Astrocyte (in vitro differentiated cells and primary cell): ENCODE measurements at places on chromosomes 6 and 20. TPM values are rescaled to one million over a fixed set of nuclear protein-coding genes. Genes with fewer than 3 reads are reported as not detected.

- DNase-seq, result no peak
- no peaks in the 10 kb centered on the region for H3K36me3 ChIP-seq
- H3K4me1 ChIP-seq, result no peaks in the 10 kb centered on the region
- no peaks in the 10 kb centered on the region for H3K27me3 ChIP-seq
Observed at GRCh38 chr6:13135152-13135551, 193.2 kb downstream of the TBC1D7 start.

DNA sequence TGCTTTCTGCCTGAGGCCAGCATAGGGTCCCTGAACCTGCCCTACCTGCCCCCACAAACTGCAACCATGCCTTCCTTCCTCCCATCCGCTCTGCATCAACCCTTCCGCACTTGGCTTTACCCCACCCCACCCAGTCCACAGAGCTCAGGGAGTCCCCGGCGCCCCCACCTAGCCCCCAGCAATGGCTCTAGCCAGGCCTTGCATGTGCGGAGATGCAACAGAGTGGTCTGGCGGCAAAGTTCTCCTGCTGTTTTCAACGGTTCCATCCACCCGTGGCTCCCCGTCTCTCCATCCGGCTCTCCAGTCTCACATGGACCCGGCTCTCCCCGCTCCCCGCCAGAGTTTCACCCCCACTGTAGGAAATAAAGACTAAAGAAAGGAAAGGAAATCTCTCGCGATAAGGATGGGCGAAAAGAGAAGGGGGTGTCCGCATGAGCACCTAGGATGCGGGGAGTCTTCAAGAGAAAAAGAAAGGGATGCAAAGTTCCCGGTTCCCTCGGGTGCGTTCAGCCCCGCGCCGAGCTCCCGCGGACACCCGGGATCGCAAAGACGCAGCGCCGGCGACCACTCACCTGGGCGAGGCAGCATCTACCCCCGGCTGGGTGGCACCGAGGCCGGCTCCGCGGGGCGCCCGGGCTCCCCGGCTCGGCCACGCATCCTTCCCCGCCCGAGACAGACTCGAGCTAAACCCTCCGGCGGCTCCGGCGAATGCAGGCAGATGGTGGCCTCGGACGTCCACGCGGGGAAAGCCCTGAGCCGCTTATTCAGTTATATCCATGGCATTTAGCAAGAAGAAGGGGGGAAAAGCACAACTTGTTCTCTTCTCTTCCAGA, 579 bp downstream of the LRFN2 start:
- H3K27me3 ChIP-seq, result peaks cover 29% of the 10 kb centered on the region
- H3K27ac ChIP-seq, result no peak overlapping the region
- H3K4me3 ChIP-seq, result peak overlapping the region; percentile 55
- no peak for DNase-seq
- no peaks in the 10 kb centered on the region for H3K36me3 ChIP-seq
- H3K4me1 ChIP-seq, result peaks cover 3% of the 10 kb centered on the region

- H3K4me1 ChIP-seq, result no peaks in the 10 kb centered on the region
- H3K27ac ChIP-seq, result no peak overlapping the region
- H3K4me3 ChIP-seq, result no peak overlapping the region
- DNase-seq, result no peak
- H3K36me3 ChIP-seq, result no peaks in the 10 kb centered on the region
Observed at GRCh38 chr20:3423126-3423525, 15.7 kb upstream of the DNAAF9 start.

- peak overlapping the region; percentile 46 for H3K27ac ChIP-seq
- no peaks in the 10 kb centered on the region for H3K36me3 ChIP-seq
- peak overlapping the region; percentile 21 for H3K4me3 ChIP-seq
- H3K27me3 ChIP-seq, result peaks cover 17% of the 10 kb centered on the region
- H3K4me1 ChIP-seq, result peaks cover 14% of the 10 kb centered on the region
Observed at GRCh38 chr6:16136621-16137450, 8.0 kb downstream of the MYLIP start.

DNA sequence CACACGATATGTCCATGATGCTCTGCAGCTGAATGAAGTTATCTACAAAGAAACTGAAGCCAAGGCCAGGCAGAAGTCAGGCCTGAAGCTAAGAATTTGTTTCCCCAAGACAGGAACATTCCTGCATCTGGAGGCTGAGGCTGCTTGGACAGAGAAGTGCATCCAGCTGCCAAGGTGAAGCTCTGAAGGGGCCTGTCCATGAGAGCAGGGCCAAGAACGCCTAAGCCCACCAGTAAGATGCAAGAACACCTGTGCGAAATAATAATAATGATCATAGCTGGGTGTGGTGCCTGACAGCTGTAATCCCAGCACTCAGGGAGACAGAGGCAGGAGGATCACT, 37.7 kb upstream of the B4GALT5 start:
- no peak overlapping the region for H3K27ac ChIP-seq
- peaks cover 3% of the 10 kb centered on the region for H3K27me3 ChIP-seq
- no peak for DNase-seq
- no peaks in the 10 kb centered on the region for H3K4me1 ChIP-seq

DNA sequence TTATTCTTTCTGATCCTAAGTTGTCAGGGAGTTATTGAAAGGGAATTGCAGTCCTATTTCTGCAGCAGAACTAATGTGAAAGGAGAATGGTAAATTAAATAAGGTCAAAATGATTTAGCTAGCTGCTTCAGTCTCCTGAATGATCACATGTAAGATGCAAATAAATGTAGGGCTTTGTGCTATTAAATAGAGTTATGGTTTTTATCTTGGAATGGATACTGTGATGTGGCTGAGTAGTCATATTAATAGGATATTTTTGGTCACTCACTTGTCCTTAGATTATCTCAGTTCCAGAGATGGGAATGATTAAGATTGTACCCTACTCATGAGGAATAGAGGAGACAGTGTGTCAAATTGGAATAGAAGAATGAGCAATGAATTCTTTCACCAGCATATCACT, 129.6 kb downstream of the PLCB4 start:
- H3K4me3 ChIP-seq, result no peak overlapping the region
- no peaks in the 10 kb centered on the region for H3K36me3 ChIP-seq
- H3K27ac ChIP-seq, result no peak overlapping the region
- H3K27me3 ChIP-seq, result no peaks in the 10 kb centered on the region
- no peak for DNase-seq

GRCh38 chr20:59664421-59664941, 60.1 kb downstream of the PHACTR3 start:
- H3K4me1 ChIP-seq, result no peaks in the 10 kb centered on the region
- no peaks in the 10 kb centered on the region for H3K36me3 ChIP-seq
- H3K4me3 ChIP-seq, result no peak overlapping the region
- no peak overlapping the region for H3K27ac ChIP-seq
- no peaks in the 10 kb centered on the region for H3K27me3 ChIP-seq

DNA sequence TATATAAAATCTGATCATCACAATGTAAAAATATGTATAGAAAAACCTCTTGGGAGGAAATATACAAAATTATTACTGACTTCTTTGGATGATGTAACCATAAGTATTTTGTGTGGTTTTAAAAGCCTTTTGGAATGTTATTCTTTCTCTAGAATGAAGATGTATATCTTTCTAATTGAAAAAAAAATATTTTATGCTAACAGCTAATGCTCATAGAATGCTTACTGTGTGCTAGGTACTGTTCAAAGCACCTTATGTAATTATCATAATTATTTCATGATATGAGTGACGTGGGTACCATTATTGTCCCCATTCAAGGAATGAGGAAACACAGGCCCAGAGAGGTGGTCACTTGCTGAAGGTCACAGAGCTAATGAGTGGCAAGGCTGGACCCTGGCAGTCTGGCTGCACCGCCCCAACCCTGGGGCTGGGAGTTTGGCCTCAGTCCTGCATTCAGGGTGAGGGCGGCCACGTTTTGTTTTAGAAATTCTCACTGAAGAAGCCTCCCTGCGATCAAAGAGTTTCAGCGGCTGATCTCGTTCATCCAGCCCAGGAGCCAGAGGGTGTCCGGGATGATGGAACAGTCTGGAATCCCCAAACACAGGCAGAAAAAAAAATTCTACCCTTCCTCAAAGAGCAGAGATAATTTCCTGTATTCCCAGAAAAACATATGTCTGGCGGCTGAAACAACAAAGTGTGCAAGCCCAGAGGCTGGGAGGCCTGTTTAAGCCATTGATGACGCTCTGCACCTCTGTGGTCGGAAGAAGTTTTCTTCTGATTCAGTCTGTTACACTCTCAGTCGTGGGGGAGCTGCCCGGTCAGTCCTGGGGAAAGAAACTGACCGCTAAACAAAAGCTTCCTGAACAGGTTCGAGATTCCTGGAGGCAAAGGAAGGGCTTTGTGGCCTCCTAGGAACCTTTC, 37.3 kb downstream of the TFEB start:
- H3K27ac ChIP-seq, result peak overlapping the region; percentile 99
- no peaks in the 10 kb centered on the region for H3K27me3 ChIP-seq
- H3K4me1 ChIP-seq, result peaks cover 38% of the 10 kb centered on the region
- H3K4me3 ChIP-seq, result peak overlapping the region; percentile 36
- DNase-seq, result peak; percentile 97

GRCh38 chr20:46751856-46752255, 42.4 kb downstream of the SLC2A10 start:
- H3K4me1 ChIP-seq, result peaks cover 4% of the 10 kb centered on the region
- H3K4me3 ChIP-seq, result no peak overlapping the region
- H3K36me3 ChIP-seq, result no peaks in the 10 kb centered on the region
- no peak for DNase-seq
- no peak overlapping the region for H3K27ac ChIP-seq
- peaks cover 15% of the 10 kb centered on the region for H3K27me3 ChIP-seq

- peaks cover 4% of the 10 kb centered on the region for H3K27me3 ChIP-seq
- H3K4me3 ChIP-seq, result no peak overlapping the region
- H3K36me3 ChIP-seq, result no peaks in the 10 kb centered on the region
Observed at GRCh38 chr6:106927531-106928398, 46.8 kb downstream of the CD24 start.

DNA sequence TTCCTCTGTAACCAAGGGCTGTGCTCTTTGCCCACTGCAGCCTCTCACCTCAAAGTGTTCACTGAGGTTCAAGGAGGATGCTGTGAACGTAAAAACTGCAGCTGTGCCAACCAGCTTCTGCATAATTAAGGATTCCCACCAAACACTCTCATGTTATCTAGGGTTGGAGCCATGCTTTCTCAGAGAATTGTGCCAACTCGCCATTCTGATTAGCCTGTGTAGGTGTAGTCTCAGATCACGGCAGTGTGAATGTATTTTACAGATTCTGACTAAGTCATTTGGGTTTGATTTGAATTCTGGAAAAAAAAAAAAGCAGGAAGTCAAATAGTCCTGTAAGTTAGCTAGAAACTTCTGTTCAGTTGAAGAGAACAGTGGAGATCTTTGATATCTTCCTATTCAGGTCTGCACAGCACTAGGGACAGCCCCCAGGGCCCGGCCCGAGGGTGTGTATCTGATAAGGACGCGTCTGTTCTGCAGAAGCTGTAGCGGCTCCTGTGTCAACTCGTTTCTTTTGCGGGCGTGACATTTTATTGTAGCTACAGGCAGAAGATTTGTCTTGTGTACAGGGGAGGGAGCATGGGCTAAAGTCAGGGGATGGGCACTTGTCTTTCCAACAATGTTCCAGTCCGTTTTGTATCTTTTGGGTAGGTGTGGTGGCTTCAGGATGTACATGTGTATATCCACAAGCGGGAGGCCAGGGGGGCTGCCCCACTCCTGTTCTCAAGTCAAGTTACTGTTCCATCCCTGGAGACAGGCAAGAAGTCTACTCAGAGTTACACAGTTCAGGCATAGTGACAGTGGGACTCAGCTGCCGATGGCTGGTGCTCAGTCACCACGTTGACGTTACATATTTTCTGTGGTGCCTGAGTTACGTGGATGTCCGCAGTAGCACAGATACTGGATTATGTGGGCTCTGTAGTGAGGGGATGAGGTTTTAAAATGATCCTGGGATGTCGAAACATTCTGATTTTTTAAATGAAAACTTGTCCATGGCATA, 12.4 kb downstream of the IRF4 start:
- H3K36me3 ChIP-seq, result no peaks in the 10 kb centered on the region
- no peak for DNase-seq
- peaks cover 7% of the 10 kb centered on the region for H3K27me3 ChIP-seq
- no peaks in the 10 kb centered on the region for H3K4me1 ChIP-seq
- no peak overlapping the region for H3K4me3 ChIP-seq

GRCh38 chr20:23782366-23782983, 31.7 kb upstream of the CST1 start:
- no peak overlapping the region for H3K27ac ChIP-seq
- H3K36me3 ChIP-seq, result no peaks in the 10 kb centered on the region
- H3K4me1 ChIP-seq, result no peaks in the 10 kb centered on the region

DNA sequence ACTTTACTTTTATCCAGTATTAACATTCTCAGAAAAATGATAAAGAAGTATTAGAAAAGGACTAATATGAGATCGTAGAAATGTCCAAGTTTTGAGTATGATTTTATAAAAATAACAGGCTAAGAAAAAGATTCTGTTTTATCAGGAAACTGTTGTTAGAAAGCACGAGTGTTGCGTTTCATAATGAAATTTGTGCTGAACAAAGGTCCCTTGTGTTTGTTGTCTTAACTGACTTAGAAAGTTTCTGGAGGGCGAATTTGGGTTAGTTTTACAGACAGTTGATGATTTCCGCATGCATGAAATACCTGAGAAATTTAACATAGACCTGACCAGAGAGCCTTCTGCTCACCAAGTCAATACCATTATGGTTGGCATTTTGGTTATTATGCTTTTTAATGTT, 136.0 kb downstream of the FNDC1 start:
- H3K36me3 ChIP-seq, result no peaks in the 10 kb centered on the region
- H3K4me3 ChIP-seq, result no peak overlapping the region
- no peak for DNase-seq
- H3K27ac ChIP-seq, result no peak overlapping the region

GRCh38 chr20:9759392-9759791, 79.5 kb downstream of the PAK5 start:
- H3K27ac ChIP-seq, result no peak overlapping the region
- H3K4me1 ChIP-seq, result no peaks in the 10 kb centered on the region
- no peak for DNase-seq
- no peaks in the 10 kb centered on the region for H3K27me3 ChIP-seq
- H3K4me3 ChIP-seq, result no peak overlapping the region
- H3K36me3 ChIP-seq, result no peaks in the 10 kb centered on the region

DNA sequence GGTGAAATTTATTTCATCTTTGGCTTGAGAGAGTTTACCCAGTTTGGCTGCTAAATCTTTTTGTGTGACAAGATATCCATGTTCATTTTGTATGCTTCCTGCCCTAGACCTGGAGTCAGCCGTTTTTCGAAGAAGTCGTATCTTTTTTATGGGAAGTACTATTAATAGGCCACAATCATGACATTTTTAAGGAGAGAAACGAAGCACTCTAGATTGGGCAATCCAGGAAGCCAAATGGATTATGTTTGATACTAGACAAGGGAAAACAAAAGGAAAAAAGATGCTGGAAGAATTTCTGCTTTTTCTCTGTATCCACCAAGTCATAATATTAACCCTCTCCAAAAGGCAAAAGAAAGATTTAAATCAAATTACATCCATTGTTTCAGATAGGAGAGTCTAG, 214.6 kb downstream of the HDGFL1 start:
- DNase-seq, result no peak
- no peak overlapping the region for H3K4me3 ChIP-seq

- peak; percentile 98 for DNase-seq
- H3K27ac ChIP-seq, result peak overlapping the region; percentile 80
- peak overlapping the region; percentile 30 for H3K4me3 ChIP-seq
- H3K36me3 ChIP-seq, result no peaks in the 10 kb centered on the region
- no peaks in the 10 kb centered on the region for H3K27me3 ChIP-seq
Observed at GRCh38 chr6:3209114-3210023, 18.1 kb downstream of the TUBB2B start.

Gene CCND3
- 64.8 and 69.9 TPM in 2 replicates for total RNA-seq

Gene ZNF391
- 6.0 and 7.2 TPM in 2 replicates for total RNA-seq

Gene CD93
- 0.02 TPM in 1 of 2 replicates, not detected in the other for total RNA-seq

Gene UST
- 15.3 and 18.0 TPM in 2 replicates for total RNA-seq

Gene LHFPL5
- total RNA-seq, result not detected in 2 replicates
